H1 (cell line): ENCODE measurements at places on chromosomes 3 and 15.

- no peaks in the 10 kb centered on the region for H3K4me1 ChIP-seq
- no peaks in the 10 kb centered on the region for H3K27me3 ChIP-seq
- no peak overlapping the region for H3K27ac ChIP-seq
- no peak for DNase-seq
Observed at GRCh38 chr3:60096403-60096802, 1046.6 kb upstream of the CFAP20DC start.

DNA sequence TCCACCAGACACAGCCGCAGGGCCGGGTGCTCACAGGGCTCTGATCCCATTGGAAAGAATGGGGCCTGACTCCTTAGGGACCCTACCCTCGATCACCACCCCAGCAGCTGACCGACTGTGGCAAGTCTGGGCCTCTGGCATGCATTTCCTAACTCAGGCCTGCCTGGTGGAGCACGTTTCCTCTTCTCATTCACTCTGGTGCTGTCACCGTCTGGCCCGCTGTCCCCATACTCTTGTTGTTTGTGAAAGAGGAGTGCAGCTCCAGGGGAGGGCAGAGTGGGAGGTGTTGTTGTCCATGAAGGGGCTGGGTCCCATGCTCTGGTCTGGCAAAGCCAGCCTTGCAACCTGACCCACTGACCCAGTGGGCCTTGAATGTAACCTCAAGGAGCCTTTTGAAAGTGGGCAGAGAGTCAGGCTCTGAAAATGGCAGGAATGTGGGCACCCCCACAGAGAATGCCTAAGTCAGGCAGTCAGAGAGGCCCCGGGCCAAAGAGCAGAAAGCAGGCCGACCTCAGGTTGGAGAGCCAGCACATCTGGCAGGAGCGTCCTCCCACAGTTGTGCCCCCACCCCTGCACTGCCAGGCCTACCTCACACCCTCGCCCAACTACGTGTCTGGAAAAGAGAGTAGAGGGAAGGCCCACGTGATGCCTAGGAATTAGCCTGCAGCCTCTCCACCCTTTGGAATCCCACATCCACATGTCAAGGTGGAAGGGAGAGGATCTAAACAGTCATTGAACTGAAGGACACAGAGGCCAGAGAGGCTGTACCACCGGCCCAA lies 10.9 kb downstream of the SEMA7A start:
- H3K27me3 ChIP-seq, result no peaks in the 10 kb centered on the region
- no peak overlapping the region for H3K4me3 ChIP-seq
- H3K27ac ChIP-seq, result no peak overlapping the region
- peak; percentile 70 for DNase-seq

- H3K27me3 ChIP-seq, result no peaks in the 10 kb centered on the region
- DNase-seq, result no peak
- no peaks in the 10 kb centered on the region for H3K4me1 ChIP-seq
- H3K36me3 ChIP-seq, result no peaks in the 10 kb centered on the region
- H3K4me3 ChIP-seq, result no peak overlapping the region
Observed at GRCh38 chr15:43948691-43949325, 122.0 kb downstream of the WDR76 start.

GRCh38 chr15:66819084-66819483 lies 117.0 kb downstream of the SMAD6 start:
- no peak for DNase-seq
- H3K4me3 ChIP-seq, result no peak overlapping the region
- no peaks in the 10 kb centered on the region for H3K4me1 ChIP-seq
- H3K27me3 ChIP-seq, result no peaks in the 10 kb centered on the region

DNA sequence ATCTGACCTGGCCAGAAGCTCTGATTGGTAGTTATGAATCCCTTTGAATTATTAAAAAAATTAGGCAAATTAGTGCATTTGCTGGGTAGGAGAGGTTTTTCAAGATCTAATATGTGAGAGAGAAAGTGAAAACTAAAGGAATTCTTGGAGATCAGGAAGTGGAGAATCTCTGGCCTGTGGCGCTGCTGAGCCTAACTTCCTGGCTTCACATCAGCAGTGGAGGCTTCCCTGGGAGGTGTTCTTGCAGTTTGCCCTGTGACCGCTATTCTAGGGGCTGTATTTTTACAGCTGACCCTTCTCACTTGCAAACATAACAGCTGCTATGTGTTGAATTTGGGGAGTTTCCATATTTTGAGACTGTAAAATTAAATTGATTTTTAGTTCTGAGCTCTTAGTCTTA lies 166.4 kb downstream of the ATG7 start:
- no peak for DNase-seq
- H3K36me3 ChIP-seq, result no peaks in the 10 kb centered on the region
- H3K4me1 ChIP-seq, result no peaks in the 10 kb centered on the region
- no peak overlapping the region for H3K27ac ChIP-seq

GRCh38 chr15:64875641-64876223 lies 34.0 kb downstream of the PLEKHO2 start:
- DNase-seq, result no peak
- peaks cover 9% of the 10 kb centered on the region for H3K4me1 ChIP-seq
- H3K4me3 ChIP-seq, result no peak overlapping the region
- H3K27me3 ChIP-seq, result no peaks in the 10 kb centered on the region
- H3K27ac ChIP-seq, result no peak overlapping the region

- H3K36me3 ChIP-seq, result no peaks in the 10 kb centered on the region
- H3K27me3 ChIP-seq, result no peaks in the 10 kb centered on the region
- no peak for DNase-seq
- H3K4me3 ChIP-seq, result no peak overlapping the region
- H3K4me1 ChIP-seq, result no peaks in the 10 kb centered on the region
Observed at GRCh38 chr3:124131580-124131979, 139.7 kb upstream of the ROPN1 start.

- no peak overlapping the region for H3K4me3 ChIP-seq
- no peaks in the 10 kb centered on the region for H3K36me3 ChIP-seq
- no peaks in the 10 kb centered on the region for H3K4me1 ChIP-seq
- DNase-seq, result no peak
- no peaks in the 10 kb centered on the region for H3K27me3 ChIP-seq
Observed at GRCh38 chr15:24878153-24878552, 76.6 kb upstream of the SNRPN start.

GRCh38 chr3:128488991-128489673 lies 3.9 kb downstream of the GATA2 start:
- H3K4me1 ChIP-seq, result peaks cover 3% of the 10 kb centered on the region
- peak overlapping the region; percentile 21 for H3K4me3 ChIP-seq
- no peak overlapping the region for H3K27ac ChIP-seq
- H3K27me3 ChIP-seq, result peaks cover 100% of the 10 kb centered on the region
- H3K36me3 ChIP-seq, result peaks cover 12% of the 10 kb centered on the region; the same call in 1 of the 2 replicates

- no peak overlapping the region for H3K4me3 ChIP-seq
- H3K4me1 ChIP-seq, result no peaks in the 10 kb centered on the region
- no peaks in the 10 kb centered on the region for H3K27me3 ChIP-seq
- DNase-seq, result no peak
Observed at GRCh38 chr3:4426261-4426781, 40.7 kb downstream of the SUMF1 start.

- no peak overlapping the region for H3K4me3 ChIP-seq
- H3K27ac ChIP-seq, result no peak overlapping the region
- DNase-seq, result no peak
- H3K4me1 ChIP-seq, result 0 out of 2 replicates have a peak, but pooled peaks cover 1% of the 10 kb centered on the region
- H3K36me3 ChIP-seq, result no peaks in the 10 kb centered on the region
- no peaks in the 10 kb centered on the region for H3K27me3 ChIP-seq
Observed at GRCh38 chr3:65618599-65618998, 420.1 kb downstream of the MAGI1 start.

GRCh38 chr15:51844747-51845426 lies 15.4 kb downstream of the TMOD3 start:
- no peaks in the 10 kb centered on the region for H3K27me3 ChIP-seq
- H3K4me3 ChIP-seq, result no peak overlapping the region
- no peaks in the 10 kb centered on the region for H3K4me1 ChIP-seq
- no peaks in the 10 kb centered on the region for H3K36me3 ChIP-seq
- no peak overlapping the region for H3K27ac ChIP-seq

- H3K4me1 ChIP-seq, result peaks cover 4% of the 10 kb centered on the region; the same call in 1 of the 2 replicates
- peak overlapping the region; percentile 98 for H3K4me3 ChIP-seq
- no peaks in the 10 kb centered on the region for H3K27me3 ChIP-seq
- DNase-seq, result no peak
Observed at GRCh38 chr3:129182390-129183185, 1.1 kb downstream of the CNBP start.

- DNase-seq, result no peak
- no peak overlapping the region for H3K4me3 ChIP-seq
Observed at GRCh38 chr3:37491776-37492175, 317.4 kb upstream of the LRRFIP2 start.

GRCh38 chr3:9809239-9809614 lies 835 bp upstream of the TTLL3 start:
- no peak for DNase-seq
- peaks cover 22% of the 10 kb centered on the region for H3K36me3 ChIP-seq
- H3K27me3 ChIP-seq, result peaks cover 11% of the 10 kb centered on the region; the same call in 1 of the 2 replicates
- peaks cover 9% of the 10 kb centered on the region; the same call in 1 of the 2 replicates for H3K4me1 ChIP-seq

DNA sequence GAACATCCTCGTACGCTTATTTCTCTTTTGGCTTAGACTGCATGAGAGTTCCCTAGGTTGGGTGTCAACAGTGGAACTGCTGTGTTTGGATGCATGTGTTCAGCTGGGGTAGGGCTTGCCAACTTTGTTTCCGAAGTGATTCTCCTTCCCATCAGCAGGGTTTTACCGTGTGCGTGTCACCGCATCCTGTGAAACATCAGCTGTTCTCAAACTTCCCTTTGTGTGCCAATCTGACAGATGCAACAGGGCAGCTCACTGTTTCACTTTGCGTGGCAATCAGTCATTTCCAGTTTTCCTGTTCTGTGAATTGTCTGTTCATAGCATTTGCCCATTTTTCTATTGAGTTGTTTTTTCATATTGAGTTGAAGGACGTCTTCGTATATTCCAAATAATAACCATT lies 218.8 kb downstream of the VPS13C start:
- H3K4me1 ChIP-seq, result peaks cover 3% of the 10 kb centered on the region; the same call in 1 of the 2 replicates
- no peak for DNase-seq
- H3K27me3 ChIP-seq, result no peaks in the 10 kb centered on the region
- no peak overlapping the region for H3K4me3 ChIP-seq
- H3K27ac ChIP-seq, result no peak overlapping the region

DNA sequence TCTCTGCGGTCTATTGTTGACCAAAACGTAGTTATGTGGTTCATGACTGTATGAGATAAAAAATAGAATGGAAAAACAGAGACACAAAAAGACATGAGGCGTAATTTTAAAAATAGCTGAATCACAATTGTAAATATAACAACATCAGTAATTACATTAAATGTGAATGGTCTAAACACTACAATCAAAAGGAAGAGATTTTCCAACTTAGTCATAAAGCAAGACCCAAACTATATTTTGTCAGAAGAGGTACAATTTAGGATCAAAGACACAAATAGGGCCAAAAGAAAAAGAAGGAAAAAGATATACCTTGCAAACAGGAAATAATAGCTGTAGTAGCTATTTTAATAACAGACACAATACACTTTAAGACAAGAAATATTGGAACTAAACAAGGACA lies 61.5 kb downstream of the LRRC28 start:
- H3K27ac ChIP-seq, result no peak overlapping the region
- H3K4me3 ChIP-seq, result no peak overlapping the region
- H3K4me1 ChIP-seq, result peaks cover 3% of the 10 kb centered on the region
- H3K27me3 ChIP-seq, result no peaks in the 10 kb centered on the region
- no peaks in the 10 kb centered on the region for H3K36me3 ChIP-seq

DNA sequence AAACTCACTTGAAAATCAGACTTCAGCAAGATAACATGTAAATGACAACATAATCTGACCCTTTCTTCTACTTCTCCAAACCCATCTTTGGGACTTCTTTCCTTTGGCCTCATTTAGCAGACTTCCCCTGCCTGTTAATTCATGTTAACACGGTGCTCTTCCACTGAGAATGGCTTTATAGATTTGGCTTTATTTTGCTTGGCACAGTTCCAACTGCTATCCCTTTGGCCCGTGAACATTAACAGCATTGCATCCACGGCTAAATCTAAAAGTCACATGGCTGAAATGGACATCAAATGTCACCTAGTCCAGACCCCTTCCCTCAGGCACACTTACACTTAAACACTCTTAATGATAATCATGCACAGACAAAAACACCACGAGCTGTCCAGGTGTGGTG lies 3.8 kb downstream of the ZMAT3 start:
- 0 out of 2 replicates have a peak, but pooled peaks cover 2% of the 10 kb centered on the region for H3K27me3 ChIP-seq
- no peaks in the 10 kb centered on the region for H3K36me3 ChIP-seq
- H3K4me3 ChIP-seq, result no peak overlapping the region
- peaks cover 6% of the 10 kb centered on the region; the same call in 1 of the 2 replicates for H3K4me1 ChIP-seq
- DNase-seq, result no peak

DNA sequence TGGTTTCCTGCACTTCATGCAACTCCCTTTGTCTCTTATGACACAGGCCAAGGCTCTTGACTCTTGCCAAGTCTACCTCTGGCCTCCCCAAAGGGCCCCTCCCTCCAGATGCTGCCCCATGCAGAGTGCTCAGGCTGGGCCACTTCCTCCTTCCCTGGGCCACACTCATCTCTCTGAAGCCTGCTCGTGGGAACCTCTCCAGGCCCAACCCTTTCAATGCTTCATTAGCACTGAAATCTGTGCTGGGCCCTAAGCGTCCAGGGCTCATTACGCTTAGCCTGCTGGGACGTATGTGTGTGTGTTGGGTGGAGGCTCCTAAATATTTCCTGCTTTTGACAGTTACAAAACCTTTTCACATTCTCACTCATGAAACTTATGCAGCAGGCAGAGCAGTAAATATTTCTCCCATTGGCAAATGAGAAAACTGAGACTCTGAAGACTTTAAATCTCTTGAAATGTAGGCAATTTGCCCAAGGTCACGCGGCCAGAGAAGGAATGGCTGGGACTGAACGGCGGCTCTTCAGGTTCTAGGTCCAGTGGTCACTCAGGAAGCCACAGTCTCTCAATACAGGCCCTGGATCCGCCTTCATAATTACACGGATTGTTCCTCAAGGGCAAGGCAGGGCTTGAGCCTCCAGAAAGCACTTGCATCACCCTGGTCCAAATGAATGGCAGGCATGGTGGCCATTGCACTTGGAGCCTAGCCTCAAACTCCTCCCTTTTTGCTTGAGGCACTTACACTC lies 241.7 kb upstream of the HES1 start:
- H3K27ac ChIP-seq, result no peak overlapping the region
- no peak overlapping the region for H3K4me3 ChIP-seq
- H3K4me1 ChIP-seq, result no peaks in the 10 kb centered on the region; the same call in 1 of the 2 replicates
- H3K27me3 ChIP-seq, result no peaks in the 10 kb centered on the region
- DNase-seq, result no peak

- H3K4me1 ChIP-seq, result peaks cover 2% of the 10 kb centered on the region; the same call in 1 of the 2 replicates
- H3K27me3 ChIP-seq, result no peaks in the 10 kb centered on the region
- no peak overlapping the region for H3K4me3 ChIP-seq
- DNase-seq, result no peak
Observed at GRCh38 chr3:24162929-24163328, 217.8 kb downstream of the NR1D2 start.

- peaks cover 5% of the 10 kb centered on the region for H3K4me1 ChIP-seq
- peaks cover 1% of the 10 kb centered on the region for H3K27me3 ChIP-seq
- H3K4me3 ChIP-seq, result no peak overlapping the region
- H3K27ac ChIP-seq, result no peak overlapping the region
Observed at GRCh38 chr15:39167164-39168058, 413.5 kb upstream of the THBS1 start.

- peak overlapping the region; percentile 36 for H3K4me3 ChIP-seq
- no peak for DNase-seq
- H3K27ac ChIP-seq, result no peak overlapping the region
- peaks cover 7% of the 10 kb centered on the region; the same call in 1 of the 2 replicates for H3K27me3 ChIP-seq
- H3K36me3 ChIP-seq, result no peaks in the 10 kb centered on the region
Observed at GRCh38 chr15:68558318-68559305, 20.2 kb upstream of the CORO2B start.
